ENCODE measurements at places on chromosomes 2 and 18.

DNA sequence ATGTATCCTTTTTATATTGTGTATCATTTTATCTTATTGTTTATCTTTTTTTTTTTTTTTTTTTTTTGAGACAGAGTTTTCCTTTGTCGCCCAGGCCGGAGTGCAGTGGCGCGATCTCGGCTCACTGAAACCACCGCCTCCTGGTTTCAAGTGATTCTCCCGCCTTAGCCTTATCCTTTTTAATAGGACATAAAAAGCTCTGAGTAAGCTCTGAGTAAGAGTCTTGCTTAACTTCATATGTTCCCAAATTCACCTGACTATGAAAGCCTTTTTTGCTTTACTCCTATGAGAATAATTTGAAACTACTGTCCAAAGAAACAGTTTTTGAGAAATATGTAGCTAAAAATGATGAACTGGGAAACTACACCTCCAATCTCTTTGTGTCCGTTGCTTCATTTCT, 525.5 kb downstream of the IRS1 start:
- DNase-seq, result no peak

DNA sequence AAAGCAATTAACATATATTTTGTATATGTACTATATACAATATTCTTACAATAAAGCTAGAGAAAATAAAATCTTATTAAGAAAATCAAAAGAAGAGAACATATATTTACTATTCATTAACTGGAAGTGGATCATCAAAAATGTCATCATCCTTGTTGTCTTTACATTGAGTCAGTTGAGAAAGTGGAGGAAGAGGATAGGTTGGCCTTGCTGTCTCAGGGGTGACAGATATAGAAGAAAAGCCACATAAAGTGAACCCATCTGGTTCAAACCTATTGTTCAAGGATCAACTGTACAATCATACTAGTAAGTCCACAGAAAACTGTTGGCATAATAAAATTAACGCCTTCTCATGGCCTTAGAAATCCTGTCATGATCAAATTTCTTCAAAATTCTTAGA, 26.6 kb downstream of the SESTD1 start:
- no peak for DNase-seq

GRCh38 chr2:241339839-241340630, 16.1 kb upstream of the FARP2 start:
- DNase-seq, result no peak

GRCh38 chr2:71589763-71590162, 136.4 kb downstream of the DYSF start:
- no peak for DNase-seq

- DNase-seq, result no peak
Measured at GRCh38 chr2:160334028-160334741, 134.1 kb upstream of the ITGB6 start.

GRCh38 chr2:233010569-233011267, 2.3 kb downstream of the NGEF start:
- no peak for DNase-seq
